ENCODE measurements at places on chromosomes 3 and 15.

- DNase-seq, result no peak
Measured at GRCh38 chr3:64888840-64889392, 201.1 kb upstream of the ADAMTS9 start.

GRCh38 chr3:18841422-18842343 lies 306.6 kb upstream of the KCNH8 start:
- DNase-seq, result no peak

- no peak for DNase-seq
Measured at GRCh38 chr3:179852142-179852905, 184.4 kb downstream of the PEX5L start.

GRCh38 chr15:27123808-27124207 lies 152.8 kb downstream of the GABRG3 start:
- DNase-seq, result no peak

GRCh38 chr15:70033529-70034140 lies 64.1 kb downstream of the TLE3 start:
- DNase-seq, result no peak

GRCh38 chr3:197541756-197542539 lies 13.8 kb downstream of the BDH1 start:
- DNase-seq, result no peak

DNA sequence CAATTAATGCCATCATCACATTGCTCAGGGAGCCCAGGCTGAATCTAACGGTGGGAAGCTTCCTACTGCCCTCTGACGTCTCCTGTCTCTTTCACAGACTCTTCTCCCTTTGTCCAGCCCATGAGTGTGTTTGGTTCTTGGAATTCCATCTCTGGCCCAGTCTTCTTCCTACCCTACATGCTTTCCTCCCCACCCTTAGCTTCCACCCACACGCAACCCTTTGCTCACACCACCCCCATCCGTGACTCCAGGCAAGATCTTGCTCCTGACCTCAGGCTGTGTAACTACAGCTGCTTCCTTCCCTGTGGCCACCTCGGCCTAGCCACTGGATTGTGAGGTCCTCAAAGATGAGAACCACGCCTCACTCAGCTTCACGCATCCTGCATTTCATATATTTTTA lies 72.3 kb upstream of the THBS1 start:
- DNase-seq, result no peak

All from stimulated activated CD8-positive, alpha-beta memory T cell treated with anti-CD3 and anti-CD28 coated beads, Interleukin-12 subunit alpha, Interleukin-12 subunit beta, amount 100 ng/mL, for 1 hour (primary cell).